Right renal pelvis (tissue), 4 donors: ENCODE measurements at places on chromosomes 13 and 19.

- no peak for DNase-seq
Observed at GRCh38 chr13:101931186-101931585, 470.7 kb downstream of the FGF14 start.

- DNase-seq = no peak
Observed at GRCh38 chr19:55432241-55432959, 10.7 kb downstream of the SHISA7 start.

DNA sequence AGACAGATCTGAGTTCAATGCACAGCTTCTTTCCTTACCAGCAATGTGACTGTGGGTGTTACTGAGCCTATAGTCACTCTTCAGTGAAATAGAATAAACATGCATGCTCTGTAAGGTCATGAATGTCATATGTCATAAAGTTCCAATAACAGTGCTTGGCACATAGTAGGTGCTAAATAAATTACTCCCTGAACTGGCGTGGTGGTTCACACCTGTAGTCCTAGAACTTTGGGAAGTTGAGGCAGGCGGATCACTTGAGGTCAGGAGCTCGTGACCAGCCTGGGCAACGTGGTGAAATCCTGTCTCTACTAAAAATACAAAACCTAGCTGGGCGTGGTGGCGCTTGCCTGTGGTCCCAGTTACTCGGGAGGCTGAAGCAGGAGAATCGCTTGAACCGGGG is 13.2 kb downstream of the WBP4 start:
- no peak for DNase-seq

DNA sequence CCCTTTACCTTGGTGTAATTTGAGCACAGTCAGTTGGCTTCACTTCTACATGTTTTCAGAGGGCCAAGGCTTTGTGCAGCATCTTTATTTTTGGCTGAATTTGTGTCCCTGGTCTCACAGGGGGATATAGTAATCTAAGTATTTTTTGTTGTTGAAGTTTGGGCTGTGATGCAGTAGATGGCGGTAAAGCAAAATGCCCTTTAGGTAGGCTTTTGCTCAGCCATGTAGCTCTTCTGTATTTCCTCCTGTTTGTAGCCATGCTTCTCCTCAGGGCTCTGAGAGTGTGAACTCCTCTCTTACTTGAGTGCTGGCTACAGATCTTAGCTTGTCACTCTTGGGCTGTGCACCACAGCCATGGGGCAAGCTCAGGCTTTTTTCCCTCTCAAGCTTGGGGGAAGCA is 328.6 kb downstream of the SLITRK5 start:
- DNase-seq = no peak

GRCh38 chr19:44649578-44650145 is 6.0 kb downstream of the PVR start:
- DNase-seq = no peak

DNA sequence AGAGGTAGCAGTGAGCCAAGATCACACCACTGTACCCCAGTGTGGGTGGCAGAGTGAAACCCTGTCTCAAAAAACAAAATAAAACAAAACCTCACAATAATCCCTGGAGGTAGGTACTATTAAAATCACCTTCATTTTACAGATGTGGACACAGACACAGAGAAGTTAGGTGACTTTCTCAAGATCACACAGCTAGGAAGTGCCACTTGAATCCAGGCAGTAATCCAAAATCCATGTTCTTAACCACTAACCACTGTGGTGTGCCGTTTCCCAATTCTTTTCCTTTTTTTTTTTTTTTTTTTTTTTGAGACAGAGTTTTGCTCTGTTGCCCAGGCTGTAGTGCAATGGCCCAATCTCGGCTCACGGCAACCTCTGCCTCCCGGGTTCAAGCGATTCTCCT is 9.0 kb downstream of the PPP1R14A start:
- DNase-seq = no peak

DNA sequence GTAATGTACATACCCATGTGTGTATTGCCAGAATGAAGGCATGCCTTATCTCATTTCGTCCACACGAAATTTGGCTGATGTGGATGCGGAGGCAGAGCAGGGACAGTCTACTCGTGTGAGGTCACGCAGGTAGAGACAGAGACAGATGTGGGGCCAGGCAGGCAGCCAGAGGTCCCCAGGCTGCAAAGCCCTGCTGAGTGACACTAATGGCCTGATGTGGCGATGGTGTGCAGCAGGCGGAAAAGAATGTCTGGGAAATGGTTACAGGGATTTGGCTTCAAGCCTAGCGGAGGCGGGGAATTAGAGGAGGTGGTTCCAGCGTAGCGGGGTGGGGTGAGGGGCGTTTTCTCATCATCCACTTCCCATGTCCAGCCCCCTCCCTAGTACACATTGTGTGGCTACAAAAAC is 4.2 kb upstream of the IZUMO2 start:
- DNase-seq = peak; percentile 74

DNA sequence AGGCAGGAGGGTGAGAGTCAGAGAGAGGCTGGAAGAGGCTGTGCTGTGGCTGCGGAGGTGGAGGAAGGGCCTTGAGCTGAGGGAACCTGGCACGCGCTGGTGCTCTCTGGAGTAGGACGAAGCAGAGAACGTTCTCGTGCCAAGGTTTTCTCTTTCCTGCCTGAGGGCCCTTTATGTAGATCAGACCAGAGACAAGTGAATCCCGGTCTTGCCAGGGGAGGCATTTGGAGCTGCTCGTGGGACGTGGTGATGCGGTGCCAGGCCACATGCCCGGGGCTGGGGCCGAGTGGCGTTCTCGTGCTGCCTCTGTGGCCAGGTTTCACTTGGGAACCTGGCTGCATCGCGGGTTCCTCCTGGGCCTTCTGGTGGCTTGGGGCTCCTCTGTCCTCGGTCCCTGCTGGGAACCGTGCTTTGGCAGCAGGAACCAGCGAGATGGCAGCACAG is 54.2 kb downstream of the KDM4B start:
- DNase-seq = no peak

DNA sequence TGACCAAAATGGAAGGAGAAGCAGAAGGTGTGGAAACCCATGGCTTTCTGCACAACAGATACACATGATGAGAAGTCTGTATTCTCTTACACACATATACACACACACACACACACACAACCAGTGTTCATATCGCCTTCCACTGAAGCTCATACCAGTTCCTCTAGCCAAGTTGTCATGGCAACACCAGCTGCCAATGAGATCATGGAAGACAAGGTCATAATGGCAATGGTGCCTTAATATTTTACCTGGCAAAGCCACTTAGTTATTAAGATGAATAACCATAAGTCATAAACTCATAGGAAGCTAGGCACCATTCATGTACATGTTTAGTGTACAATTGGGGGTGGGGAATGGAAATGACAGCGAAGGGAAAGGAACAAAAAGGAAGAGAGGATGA is 2.6 kb upstream of the DHRS12 start:
- DNase-seq = no peak

- no peak for DNase-seq
Observed at GRCh38 chr19:46726551-46726950, 9.6 kb upstream of the PRKD2 start.

DNA sequence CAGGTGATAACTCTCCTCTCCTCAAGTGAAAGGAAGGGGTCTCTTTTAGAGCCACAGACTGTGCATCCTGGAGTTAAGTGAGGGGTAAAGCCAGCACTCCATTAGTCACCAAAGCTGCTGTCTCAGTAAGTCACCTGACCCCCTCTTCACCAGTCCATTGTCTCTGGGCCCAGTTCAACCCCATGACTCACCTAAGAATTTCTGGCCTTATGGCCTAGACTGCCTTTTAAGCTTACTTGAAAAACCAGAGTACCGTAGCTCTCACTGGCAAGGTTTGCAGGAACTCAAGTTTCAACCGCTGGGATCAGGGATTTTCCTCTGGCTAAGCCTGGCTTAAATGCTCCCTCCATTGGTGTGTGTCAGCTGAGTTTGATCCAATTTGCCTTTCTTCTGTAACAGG is 23.4 kb upstream of the EID2 start:
- no peak for DNase-seq

DNA sequence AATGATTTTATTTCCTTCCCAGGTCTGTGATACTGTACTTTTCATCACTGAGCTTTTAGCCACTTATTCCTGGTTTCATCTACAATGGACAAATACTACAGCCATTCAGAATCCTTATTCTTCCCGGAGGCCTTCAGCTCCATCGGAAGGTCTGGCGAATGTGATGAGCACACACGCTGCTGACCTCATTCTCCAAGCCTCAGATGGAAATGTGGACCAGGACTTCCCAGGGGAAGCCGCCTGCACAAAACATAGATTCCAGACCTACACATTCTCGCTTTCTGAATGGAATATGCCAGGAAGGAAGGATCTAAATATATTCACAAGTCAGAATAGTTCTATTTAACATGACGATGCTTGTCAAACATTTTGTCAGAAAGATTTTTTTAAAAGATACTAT is 75.6 kb downstream of the CDADC1 start:
- DNase-seq = no peak

DNA sequence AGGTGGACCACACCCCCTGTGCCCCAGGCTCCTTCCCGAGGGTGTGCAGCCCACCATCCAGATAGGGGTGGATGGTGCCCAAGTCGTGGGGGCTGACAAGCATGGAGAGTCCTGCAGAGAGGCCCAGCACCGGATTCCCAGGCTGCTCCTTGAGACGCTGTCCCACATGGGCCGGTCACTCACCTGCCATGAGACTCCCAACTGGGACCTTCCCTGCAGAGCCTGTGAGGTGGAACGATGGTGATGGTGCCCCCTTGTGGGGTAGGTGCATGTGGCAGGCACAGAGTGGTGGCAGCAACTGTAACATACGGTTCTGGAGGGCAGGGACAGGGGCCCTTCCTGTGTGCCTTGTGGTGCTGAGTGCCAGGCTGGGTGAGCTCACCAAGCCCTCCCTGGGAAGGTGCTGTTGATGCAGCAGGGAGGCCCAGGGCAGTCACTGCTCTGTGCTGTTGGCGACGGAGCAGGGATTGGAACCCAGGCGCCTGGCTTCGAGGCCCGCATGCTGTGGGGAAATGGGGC is 33.1 kb downstream of the PPP1R37 start:
- no peak for DNase-seq

GRCh38 chr13:109644069-109644750 is 142.2 kb downstream of the IRS2 start:
- no peak for DNase-seq

DNA sequence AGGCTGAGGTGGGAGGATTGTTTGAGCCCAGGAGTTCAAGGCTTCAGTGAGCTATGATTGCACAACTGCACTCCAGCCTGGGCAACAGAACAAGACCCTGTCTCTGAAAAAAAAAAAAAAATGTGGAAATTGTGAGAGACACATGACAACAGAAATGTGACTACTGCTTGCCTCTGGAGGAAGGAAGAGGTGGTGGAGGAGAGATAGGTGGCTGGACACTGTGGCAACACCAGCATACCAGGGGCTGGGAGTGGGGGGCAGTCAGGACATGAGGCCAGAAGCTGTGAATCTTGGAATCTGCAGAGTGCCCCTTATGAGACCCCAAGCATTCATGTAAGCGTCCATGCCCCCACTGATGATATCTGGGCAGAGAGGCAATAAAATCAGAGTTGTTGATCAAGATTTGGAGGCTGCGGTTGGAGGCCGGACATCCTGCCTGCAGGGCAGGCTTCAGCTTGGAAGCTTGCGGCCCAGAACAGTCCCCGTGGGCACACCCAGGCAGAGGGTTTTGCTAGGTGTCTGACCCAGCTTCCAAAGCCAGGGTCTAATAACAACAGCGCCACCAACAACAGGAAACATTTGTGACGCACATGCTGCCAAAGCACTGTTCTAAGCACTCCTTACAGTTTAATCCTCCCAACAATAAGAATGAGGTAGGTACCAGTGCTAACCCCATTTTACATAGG is 16.9 kb downstream of the FAM187B start:
- no peak for DNase-seq

DNA sequence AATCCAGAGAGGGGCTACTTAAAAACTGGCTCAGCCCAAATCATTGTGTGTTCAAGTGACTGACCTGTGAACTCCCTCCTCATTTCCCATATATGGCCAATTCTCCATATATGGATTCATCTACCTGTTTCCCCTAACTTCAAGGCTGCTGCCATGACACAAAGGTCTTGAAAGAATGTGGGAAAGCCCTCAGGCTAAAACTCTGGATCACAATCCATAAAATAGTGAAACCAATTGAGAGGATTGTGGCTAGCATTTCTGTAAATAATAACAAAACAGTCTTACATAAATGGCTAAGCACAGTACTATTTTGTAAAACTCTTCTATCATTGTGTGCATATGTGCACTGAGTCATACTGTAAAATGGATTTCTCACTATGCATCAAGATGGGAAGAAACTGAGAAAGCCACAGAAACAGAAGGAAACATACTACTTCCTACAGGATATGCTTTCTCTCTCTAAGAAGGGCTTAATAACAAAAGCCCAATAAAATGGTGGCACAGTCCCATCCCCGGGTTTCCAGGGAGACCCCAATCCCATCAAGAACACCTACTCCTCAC is 80.5 kb downstream of the FOXO1 start:
- no peak for DNase-seq

DNA sequence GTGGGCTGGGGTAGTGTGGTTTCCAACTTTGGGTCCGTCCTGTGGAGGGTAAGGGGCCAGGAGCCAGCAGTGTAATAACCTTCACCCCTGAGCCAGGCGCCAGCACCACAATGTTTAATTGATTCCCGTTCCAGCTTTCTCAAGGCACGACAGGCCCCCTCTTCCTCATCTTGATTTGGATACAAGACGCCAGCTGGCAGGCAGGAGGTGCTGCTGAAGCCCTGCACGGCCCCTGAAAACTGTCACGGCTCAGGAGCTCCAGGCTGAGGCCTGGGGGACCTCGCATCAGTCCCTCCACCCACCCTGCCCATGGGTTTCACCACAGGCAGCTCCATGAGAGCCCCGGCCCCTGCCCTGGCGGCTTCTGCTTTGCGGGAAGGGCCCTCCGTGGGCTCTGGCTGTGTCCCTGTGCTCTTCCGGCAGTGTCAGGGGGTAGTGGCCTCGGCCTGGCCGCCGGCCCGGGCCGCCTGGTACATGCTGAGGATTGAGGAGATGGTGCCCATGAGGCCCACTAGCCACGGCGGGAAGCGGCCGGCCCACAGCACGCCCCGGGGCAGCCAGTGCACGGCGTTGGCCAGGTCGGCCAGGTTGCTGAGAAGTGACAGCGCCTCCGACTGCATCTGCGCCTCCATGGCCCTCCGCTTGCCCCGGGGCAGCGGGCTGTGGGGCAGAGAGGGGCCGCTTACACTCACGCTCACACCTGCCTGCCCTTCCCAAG is 11.9 kb downstream of the PEX11G start:
- DNase-seq = no peak

DNA sequence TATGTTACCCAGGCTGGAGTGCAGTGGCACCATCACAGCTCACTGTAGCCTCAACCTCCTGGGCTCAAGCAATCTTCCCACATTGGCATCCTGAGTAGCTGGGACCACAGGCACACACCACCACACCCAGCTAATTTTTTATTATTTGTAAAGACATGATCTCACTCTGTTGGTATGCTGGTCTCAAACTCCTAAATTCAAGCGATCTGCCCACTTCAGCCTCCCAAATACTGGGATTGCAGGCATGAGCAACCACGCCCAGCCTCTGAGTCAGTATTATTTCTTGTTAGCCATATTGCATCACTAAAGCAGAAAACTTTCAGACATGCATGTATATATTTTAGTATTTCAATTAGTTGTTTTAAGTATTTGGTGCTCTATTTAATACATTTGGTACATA is 376.4 kb downstream of the GPC6 start:
- no peak for DNase-seq
